MG63 (cell line): ENCODE measurements at places on chromosomes 16 and 17. TPM values are rescaled to one million over a fixed set of nuclear protein-coding genes. Genes with fewer than 3 reads are reported as not detected.

The HSF5 gene
- total RNA-seq, result not detected in 2 replicates

The PPL gene
- total RNA-seq, result 0.07 and 0.36 TPM in 2 replicates

GRCh38 chr16:8183176-8184099 lies 406.9 kb downstream of the TMEM114 start:
- DNase-seq, result no peak

- peak; percentile 80 for DNase-seq
Observed at GRCh38 chr16:67278773-67279295, 498 bp upstream of the PLEKHG4 start.

- no peak for DNase-seq
Observed at GRCh38 chr17:68135141-68135887, 99.8 kb downstream of the KPNA2 start.

DNA sequence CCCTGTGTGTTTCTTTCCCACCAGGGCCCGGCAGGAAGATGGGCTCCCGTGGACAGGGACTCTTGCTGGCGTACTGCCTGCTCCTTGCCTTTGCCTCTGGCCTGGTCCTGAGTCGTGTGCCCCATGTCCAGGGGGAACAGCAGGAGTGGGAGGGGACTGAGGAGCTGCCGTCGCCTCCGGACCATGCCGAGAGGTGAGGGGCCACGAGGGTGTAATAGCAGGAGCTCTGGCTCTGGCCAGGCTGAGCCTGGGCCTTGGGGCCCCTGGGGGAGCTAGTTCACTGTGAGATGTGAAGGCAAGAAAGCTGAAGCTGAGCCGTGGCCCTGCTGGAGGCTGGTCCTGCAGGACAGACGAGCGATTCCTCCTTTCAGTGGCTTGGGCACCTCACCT lies 20.0 kb downstream of the C1QTNF1 start:
- DNase-seq, result no peak

DNA sequence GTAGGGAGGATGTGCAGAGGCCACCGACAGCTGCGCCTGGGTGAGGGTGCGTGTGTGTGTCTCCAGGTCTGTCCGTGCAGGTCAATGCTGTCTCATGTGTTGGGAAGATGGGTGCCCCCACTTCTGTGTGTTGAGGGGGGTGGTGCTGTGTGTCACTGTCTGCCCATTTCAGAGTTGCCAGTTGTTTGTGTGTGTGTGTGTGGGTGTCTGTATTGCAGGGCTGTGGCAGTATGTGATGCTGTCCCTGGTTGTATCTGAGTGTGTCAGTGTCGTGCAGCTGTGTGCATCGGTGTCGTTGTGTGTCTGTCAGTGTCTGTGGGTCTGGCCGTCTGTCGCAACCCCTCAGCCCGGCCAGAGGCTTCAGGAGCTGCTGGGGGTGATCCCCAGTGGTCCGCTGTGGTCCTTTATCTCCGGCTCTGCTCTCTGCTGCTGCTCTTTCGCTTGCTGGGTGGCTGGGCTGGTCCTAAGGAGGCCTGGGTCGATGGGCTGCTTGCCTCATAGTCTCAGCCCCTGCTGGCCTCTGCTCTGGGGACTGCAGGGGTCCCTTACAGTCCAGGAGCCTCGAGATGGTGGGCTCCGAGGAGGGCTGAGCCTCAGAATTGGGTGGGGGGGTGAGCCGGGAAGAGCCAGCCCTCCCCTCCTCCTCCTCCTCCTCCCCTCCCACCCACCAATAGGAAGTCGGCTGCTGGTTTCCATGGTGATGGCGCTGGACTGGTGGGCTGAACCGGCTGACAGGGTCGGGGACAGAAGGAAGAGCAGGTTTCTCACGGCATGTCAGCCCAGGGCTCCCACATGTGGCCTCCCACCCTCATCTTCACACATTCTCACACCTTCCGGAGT lies at the start of gene TSPOAP1:
Gene TSPOAP1 (minus strand): TSS at position 601 of the 840 bp plus-strand sequence. CDS start 875 bp downstream, outside the sequence.
- DNase-seq, result no peak

- no peak for DNase-seq
Observed at GRCh38 chr17:31490671-31491375, 99.3 kb downstream of the RAB11FIP4 start.

GRCh38 chr16:14399378-14400284 lies 230.4 kb downstream of the PARN start:
- DNase-seq, result peak; percentile 85

- DNase-seq, result no peak
Observed at GRCh38 chr16:25005445-25006306, 9.5 kb downstream of the ARHGAP17 start.
